Activated T-helper 1 cell treated with anti-CD3 and anti-CD28 coated beads, Interleukin-2, amount 50 U/mL, for 16 hours (primary cell): ENCODE measurements at places on chromosomes 6 and 20.
A peak's percentile ranks its signal among the peaks of the same experiment; 100 is the strongest.

- DNase-seq = no peak
These were observed 55.7 kb downstream of the FAM184A start for GRCh38 chr6:119022796-119023195.

DNA sequence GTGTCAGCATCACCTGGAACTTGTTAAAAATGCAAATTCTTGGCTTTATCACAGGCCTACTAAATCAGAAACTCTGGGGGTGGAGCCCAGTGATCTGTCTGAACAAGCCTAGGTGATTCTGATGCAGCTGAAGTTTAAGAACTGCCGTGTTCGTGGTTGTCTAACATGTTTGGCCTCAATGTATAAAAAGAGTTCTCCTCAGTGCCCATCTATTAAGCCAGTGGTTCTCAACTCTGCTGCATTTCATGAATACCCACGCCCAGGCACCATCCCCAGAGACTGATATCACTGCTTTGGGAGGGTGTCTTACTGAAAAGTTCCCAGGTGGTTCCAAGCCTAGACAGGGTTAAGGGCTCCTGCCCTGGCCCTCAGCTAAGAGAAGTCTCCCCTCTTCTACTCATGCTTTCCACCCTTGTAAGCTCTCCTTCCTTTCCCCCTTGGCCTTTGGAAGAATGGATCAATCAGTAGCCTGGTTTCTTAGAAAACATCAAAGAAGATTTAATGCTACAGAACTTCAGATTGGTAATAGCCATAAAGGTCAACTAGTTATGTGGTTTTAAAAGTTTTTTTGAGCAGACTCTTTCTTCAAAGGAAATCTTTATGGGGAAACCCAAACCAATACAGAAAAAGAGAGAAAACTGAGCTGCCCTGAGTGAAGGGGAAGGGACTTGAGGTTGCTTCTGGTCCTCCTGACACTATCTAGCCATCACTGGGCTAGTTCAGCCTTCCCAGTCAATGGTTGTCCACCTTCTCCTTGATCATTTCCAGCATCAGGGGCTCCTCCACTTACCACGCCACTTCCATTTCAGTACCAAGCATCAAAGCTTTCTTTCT, 38.9 kb upstream of the TNFAIP3 start:
- no peak for DNase-seq

- DNase-seq = no peak
These were observed 12.1 kb upstream of the RAMACL start for GRCh38 chr6:166598441-166599138.

- DNase-seq = no peak
These were observed 1289.3 kb downstream of the HACE1 start for GRCh38 chr6:103570431-103570830.

DNA sequence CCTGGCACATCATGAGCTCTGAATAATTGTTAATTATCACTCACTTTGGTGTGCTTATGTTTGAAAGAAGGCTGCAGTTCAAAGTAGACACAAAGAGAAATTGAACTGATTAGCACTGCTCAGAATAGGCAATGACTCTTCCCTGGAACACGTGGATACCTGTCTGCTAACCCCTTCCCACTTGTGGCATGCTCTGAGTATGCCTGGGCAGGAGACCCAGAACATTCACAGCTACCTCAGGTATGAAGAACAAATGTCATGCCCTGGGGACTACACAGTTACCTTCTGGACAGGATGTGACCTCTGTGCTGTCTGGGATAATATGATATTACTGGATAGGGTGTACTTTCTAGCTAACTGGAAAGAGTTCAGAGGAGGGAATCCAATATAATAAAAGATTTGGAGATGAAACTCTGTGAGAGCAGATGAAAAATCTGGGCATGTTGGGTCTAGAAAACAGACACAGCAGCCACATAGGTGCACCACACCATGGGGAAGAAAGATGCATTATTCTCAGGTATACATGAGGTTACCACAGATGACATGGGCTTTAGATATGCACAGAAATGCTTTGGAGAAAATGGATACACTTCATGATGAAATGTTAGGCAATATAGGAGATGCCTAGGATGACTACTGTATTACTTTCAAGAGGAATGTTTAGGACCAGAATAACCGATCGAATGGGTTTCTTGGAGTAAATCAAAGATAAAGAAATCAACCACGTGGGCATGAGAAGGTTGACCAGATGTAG, 324.2 kb upstream of the PREP start:
- no peak for DNase-seq

DNA sequence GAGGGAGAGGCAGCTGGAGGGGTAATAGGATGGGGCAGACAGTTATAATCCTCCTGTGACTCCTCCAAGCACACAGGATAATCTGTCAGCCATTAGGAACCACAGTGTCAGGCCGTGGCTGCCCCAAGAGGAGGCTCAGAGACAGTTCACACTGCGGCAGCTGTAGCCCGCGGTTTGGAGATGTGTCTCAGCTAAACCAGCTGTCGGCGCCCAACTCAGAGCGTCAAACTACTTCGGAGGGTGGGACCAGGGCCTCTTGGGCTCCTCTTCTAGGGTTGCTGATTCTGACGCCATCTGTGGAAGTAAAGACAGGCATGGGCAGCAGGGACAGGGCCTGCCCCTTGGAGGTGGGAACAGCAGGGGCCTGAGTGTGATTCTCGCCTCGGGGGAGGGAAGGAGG, 309.8 kb downstream of the CDC5L start:
- DNase-seq = no peak

DNA sequence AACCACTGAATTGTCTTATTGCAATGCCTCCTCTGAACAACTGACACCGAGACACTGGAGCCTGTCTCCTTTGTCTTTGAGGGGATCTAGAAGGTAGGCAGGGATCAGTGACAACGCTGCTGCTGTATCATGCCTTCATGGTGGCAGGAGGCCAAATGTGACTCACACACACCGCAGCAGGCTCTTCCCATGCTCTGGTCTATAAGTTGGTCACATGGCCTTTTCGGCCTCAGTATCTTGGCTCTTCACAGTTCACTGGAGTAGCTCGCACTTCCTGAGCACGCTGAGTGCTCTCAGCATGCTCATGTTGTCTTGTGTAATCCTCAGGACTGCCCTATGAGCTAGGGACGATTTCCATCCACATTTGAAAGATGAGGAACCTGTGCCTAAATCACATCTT, 167.4 kb upstream of the PCSK2 start:
- no peak for DNase-seq

- no peak for DNase-seq
These were observed 4.8 kb upstream of the SLC17A9 start for GRCh38 chr20:62947532-62948300.

- DNase-seq = no peak
These were observed 57.2 kb downstream of the C6orf58 start for GRCh38 chr6:127634178-127634577.

DNA sequence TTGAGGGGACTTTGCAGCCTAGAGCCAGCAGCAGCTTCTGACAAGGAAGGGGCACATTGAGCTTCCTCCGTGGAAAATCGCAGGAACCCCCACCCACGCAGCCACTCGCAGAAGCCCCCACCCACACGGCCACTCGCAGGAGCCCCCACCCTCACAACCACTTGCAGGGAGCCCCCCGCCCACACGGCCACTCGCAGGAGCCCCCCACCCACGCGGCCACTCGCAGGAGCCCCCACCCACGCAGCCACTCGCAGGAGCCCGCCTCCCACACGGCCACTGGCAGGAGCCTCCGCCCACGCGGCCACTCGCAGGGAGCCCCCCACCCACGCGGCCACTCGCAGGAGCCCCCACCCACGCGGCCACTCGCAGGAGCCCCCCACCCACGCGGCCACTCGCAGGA, 228.4 kb upstream of the CDH4 start:
- DNase-seq = no peak

DNA sequence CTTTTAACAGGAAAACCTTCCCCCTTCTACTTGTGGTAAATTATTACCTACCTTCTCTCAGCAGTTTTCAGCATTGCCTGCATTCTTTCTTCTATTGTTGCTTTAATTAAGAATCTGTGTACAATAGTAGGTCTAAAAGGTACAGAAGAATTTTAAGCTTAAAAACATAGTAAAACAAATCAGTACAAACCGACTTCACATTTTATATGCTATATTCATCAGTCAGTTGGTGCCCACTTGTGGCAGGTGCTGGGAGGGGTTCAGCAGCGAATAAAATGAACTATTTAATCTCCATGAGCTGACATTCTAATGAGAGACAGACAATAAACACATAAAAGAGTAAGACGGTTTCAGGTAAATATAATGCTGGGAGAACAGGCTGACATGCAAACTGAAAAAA, 73.4 kb upstream of the FBXO30 start:
- DNase-seq = no peak

DNA sequence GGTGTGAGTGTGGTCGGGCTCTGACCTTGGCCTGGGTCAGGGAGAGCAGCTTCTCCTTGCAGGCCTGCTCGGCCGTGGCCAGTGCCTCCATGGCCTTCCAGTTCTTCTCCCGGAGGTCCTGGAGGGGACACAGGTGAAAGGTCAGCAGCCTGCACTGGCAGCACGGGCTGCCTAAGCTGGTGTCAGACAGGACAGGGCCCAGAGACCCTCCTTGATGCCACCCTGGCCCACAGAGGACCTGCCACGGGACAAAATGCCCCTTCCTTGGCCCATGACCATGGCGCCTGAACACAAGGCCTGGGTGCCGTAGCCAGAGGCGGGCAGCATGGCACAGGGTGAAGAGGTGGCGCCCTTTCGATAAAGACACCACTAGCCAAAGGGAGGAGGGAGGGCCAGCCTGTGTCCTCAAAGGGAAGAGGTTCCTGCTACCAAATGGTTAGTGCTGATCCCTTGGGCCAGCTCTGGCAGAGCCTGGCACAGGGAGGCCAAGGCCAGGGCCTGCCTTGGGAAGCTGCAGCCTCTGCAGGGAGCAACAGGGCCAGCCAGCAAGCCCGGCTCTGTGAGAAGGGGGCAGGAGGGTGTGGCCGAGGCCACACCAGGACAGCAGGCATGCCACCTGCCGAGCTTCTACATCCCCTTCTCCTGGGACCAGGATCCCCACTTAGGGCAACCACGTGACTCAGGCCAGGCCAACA, 54.8 kb downstream of the DSTN start:
- no peak for DNase-seq

GRCh38 chr6:78908621-78909020, 41.3 kb downstream of the IRAK1BP1 start:
- DNase-seq = no peak

GRCh38 chr20:25390538-25391528, at the start of gene ABHD12:
Gene ABHD12 (minus strand): TSS chr20:25390835. CDS start chr20:25390703, 132 bp downstream.
- DNase-seq = peak; percentile 93

- no peak for DNase-seq
These were observed 671 bp downstream of the BPHL start for GRCh38 chr6:3119040-3119723.

- no peak for DNase-seq
These were observed 126.3 kb downstream of the CARMIL1 start for GRCh38 chr6:25405442-25405841.

- DNase-seq = no peak
These were observed 75.6 kb downstream of the MMS22L start for GRCh38 chr6:97207383-97207782.
